ENCODE measurements at places on chromosomes 7 and 10. TPM values are rescaled to one million over a fixed set of nuclear protein-coding genes. Genes with fewer than 3 reads are reported as not detected.
A peak's percentile ranks its signal among the peaks of the same experiment; 100 is the strongest.

Gene OAT
- 30.2 TPM for total RNA-seq

Gene ZNF804B
- total RNA-seq, result not detected

Gene EPHB6
- total RNA-seq, result 28.6 TPM

- no peak for DNase-seq
Observed at GRCh38 chr10:102003541-102003940, 52.4 kb downstream of the ARMH3 start.

DNA sequence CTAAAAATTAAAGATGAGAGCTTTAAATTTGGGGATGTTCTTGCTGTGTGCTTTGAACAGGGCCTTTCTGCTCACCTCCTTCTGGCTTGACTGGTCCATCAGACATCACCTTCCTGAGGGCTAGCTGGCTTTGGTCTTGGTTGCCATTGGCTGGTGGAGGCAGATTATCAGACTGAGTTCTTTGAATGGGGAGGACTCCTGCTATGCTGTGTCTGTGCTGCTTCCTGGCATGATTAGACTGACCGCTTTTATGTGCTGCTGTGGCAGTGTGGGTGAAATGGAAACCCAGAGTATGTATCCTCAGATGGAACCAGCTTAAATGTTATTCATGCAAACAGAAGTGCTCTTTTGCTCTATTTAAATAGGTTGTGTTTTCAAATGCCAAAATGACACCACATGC, 341.6 kb downstream of the PCLO start:
- DNase-seq, result no peak

- no peak for DNase-seq
Observed at GRCh38 chr7:137816696-137817320, 30.0 kb downstream of the DGKI start.

GRCh38 chr10:31929261-31930022, 811 bp upstream of the ARHGAP12 start:
- peak; percentile 27 for DNase-seq

All from activated CD4-positive, alpha-beta T cell treated with anti-CD3 and anti-CD28 coated beads, Interleukin-2, amount 10 ng/mL, durations not matched to agents 7 days and 5 days (primary cell).